ENCODE measurements at places on chromosomes 12 and 14. TPM values are rescaled to one million over a fixed set of nuclear protein-coding genes. Genes with fewer than 3 reads are reported as not detected.

DNA sequence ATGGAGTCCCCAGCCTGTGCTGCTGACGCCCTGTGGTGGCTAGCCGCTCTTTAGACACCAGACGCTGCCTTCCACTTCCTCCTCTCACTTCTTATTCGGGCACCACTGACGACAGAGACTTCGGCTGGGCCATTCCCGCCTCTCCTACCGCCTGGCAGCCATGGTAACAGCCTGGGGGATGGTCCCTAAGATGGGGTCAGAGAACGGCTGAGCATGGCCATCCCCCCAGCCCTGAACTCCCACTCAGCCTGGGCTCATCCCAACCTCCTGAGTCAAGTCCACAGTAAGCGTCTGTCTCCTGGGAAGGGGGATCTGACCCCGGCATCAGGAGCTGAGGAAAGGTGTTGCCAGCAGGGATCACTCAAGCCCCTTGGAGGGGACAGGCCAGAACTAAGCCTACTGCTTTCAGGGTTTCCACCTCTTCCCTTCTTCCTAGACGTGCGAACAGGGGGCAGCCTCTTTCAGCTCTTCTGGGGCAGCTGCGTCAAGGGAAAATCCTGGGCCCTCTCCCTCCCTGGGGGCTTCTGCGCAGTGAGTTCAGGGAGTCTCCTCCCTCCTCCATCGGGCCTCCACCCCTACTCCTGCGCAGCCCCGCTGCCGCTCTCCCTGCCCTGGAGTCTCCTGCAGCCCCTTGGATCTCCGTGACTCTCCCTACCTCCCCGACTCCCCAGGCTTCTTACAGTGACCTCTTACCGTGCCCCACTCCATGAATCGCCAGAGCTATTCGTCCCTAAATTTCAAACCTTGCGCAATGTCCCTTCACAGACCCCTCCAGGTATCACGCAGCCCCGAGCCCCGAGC, 643 bp upstream of the TAMALIN start:
- DNase-seq, result no peak

GRCh38 chr12:127664901-127665300, 602.1 kb upstream of the TMEM132C start:
- DNase-seq, result no peak

- no peak for DNase-seq
Measured at GRCh38 chr12:127774828-127775227, 492.1 kb upstream of the TMEM132C start.

DNA sequence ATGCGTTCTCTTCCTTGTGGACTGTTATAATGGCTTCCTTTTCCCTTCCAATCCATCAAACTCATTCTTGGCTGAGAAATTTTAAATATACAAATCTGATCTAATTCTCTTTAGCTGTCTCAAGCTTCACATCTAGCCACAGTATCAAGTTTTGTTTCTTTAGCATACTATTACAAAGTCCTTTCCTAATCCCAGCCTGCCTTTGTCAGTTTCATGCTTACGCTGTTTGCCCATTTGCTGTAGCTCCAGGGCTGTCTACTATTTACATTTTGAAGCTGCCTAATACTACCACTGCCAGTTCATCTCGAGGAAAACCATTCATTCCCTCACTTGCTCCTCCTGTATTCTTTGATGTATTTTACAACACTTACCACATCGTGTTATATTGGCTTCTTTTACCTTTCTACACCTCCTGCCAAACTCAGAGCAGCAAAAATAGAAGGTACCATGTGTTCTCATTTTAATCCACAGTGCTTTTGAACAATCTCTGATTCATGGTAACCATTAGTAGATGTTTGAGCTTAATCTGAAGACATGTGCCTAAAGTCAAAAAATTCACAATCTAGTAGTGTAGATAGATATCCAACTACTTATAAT, 42.9 kb downstream of the ARID4A start:
- no peak for DNase-seq

DNA sequence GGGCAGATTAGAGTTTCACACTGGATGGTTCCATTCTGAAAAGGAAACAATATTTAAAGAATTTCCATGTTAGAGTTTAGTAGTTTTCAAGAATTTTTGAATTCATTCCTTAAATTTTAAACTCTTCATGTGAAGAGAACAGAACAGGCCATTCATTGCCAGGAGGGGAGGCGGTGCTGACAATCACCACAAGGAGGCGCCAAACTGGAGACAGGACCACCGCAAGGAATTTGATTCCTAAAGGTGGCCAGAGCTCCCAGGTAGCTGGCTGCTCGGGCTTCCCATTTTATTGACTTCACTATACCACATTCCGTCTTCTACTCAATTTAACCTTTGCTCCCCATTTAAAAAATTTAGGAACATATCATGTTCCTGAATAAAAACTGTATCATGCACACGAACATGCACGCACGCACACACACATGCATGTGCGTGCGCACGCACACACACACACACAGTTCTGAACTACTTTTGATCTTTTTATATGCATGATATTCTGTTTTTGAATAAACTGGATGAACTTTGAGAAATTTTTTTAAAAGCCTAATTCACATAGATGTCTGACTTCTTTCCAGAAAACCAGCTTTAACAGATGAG, 101.2 kb downstream of the NELL2 start:
- no peak for DNase-seq

The CHGA gene
- not detected for total RNA-seq
